ENCODE measurements at places on chromosomes 2 and 18. TPM values are rescaled to one million over a fixed set of nuclear protein-coding genes. Genes with fewer than 3 reads are reported as not detected.

DNA sequence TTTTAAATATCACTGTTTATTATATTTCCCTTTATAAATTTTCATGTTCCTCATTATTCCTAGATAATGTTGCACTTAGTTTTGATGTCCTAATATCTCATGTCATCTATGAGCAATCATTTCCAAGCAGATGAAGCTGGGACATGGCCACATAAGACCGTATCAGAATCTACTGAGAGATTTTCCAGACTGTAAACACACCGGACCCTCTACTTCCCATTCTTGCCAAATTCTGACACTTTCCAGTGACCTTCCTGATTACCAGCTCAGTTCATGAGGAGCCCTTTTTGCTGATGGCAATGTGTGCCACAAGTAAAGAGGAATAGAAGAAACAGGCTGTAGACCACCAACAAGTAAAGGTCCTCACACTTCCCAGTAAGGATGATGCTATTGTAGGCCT, 20.3 kb upstream of the PDE1A start:
- DNase-seq: no peak

GRCh38 chr2:54836477-54836876, 113.0 kb downstream of the EML6 start:
- DNase-seq: no peak

- DNase-seq: no peak
These were observed 30.9 kb downstream of the GAREM1 start for GRCh38 chr18:32439802-32440201.

- DNase-seq: no peak
These were observed 7.0 kb downstream of the ASTL start for GRCh38 chr2:96131152-96131812.

GRCh38 chr2:120066800-120067547, 54.1 kb downstream of the EPB41L5 start:
- no peak for DNase-seq

GRCh38 chr2:231923010-231923344, 3.2 kb downstream of the NPPC start:
- DNase-seq: no peak

DNA sequence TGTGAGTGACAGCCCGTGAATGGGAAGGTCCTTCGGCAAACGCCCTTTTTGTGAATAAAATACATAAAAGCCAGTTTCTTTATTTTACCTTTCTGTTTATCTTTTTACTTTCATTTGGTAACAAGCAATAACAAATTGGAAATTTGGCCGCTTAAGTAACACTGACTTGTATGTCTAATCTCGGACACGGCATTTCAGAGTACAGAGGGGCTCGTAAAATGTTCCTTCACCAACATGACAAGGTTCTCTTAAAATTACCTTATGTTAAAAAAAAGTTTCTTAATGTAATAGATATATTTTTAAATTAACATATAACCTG, 558 bp upstream of the NEMP2 start:
- DNase-seq: no peak

DNA sequence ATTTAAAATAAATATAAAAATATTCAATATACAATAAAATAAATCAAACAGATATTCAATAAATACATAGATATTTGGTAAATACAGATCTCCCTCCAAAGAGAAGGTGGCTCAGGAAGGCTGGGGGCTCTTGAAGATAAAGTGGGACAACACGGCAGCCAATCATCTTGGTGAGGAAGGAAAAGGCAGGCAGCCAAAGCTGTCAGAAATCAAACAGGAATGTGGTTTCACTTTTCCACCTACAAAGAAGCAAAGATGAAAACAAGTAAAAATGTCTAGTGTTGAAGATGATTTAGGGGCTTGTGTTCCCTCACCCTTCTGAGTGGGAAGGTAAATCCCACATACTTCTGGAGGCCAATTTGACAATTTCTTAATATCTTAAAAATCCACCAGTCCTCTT, 85.7 kb downstream of the B3GNT2 start:
- no peak for DNase-seq

- no peak for DNase-seq
These were observed 137.6 kb upstream of the ID2 start for GRCh38 chr2:8544171-8544785.

DNA sequence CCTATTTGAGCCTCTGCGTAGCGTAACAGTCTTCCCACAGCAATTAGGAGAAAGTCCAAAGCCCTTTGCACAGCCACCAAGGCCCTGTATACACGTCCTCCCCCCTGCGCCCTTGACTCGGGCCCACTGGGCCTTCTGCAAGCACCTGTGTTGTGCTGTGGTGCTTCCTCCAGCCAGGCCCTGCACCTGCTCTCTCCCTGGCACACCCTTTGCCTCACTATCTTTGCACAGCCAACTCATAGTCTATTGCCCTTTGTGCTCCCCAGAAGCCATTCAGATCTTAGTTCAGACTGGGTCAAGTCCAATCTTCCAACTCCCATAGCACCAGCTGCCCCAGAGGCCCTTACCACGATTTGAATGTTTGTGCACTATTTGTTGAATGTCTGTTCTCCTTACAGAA, 271.6 kb upstream of the MGAT5 start:
- no peak for DNase-seq

- DNase-seq: peak; percentile 71
These were observed 208.0 kb downstream of the TFCP2L1 start for GRCh38 chr2:121076885-121077549.

DNA sequence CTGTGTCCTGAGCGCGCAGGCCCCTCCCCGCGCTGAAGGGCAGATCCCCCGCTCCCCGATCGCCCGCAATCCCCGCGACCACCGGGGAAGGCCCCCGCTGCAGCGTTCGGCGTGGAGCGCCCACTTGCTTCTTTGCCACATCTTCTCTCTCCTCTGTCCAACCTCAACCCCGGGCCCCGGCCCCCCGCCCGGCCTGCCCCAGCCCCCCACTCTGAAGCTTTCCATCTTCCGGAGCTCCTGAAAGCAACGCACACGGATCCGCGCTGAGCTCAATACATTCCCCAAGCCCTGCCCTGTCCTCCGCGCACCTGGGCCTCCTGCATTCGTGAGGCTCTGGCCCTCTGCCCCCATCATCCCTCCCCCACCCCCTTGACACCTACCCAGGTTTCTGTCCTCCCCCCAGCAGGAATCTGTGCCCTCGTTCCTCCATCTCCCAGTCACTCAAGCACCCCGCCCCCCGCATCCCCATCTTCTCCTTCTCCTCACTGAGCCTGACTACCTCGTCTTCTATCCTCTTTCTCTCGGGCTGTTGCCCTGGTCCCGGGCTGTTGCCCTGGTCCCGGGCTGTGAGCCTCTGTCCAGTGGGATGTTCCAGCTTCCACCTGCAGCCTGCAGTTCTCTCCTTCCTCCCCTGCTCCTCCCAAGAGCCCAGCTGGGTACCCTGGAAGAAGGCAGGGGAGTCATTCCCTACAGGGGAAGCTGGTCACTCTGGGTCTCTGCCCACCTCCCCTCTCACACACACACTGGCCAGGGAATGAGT, 7.8 kb downstream of the SPEG start:
- DNase-seq: no peak

- DNase-seq: no peak
These were observed 713.5 kb downstream of the LRP1B start for GRCh38 chr2:141417246-141417797.

- DNase-seq: no peak
These were observed 117.6 kb upstream of the HAAO start for GRCh38 chr2:42909966-42910365.

DNA sequence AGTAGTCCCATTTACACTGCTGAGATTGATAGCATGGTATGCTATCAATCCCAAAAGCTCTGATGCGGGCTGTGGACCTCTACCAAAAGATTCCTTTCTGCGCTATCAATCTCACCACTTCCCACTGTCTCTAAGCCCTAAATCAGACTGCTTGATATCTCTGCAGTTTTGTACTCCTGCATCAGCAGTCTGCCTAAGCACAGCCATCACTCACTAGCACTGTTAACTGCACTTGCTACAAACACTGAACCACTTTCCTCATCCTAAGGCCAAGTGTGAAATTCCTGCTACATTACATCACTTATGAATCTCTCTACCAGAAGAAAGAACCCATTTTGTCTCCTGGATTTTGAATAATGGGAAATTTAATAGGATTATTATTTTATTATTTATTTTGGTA, 237.0 kb downstream of the HNMT start:
- DNase-seq: peak; percentile 14

- peak; percentile 54 for DNase-seq
These were observed 18.0 kb upstream of the FAP start for GRCh38 chr2:162261032-162261945.

- no peak for DNase-seq
These were observed 293.5 kb downstream of the ASXL3 start for GRCh38 chr18:33871363-33872025.

DNA sequence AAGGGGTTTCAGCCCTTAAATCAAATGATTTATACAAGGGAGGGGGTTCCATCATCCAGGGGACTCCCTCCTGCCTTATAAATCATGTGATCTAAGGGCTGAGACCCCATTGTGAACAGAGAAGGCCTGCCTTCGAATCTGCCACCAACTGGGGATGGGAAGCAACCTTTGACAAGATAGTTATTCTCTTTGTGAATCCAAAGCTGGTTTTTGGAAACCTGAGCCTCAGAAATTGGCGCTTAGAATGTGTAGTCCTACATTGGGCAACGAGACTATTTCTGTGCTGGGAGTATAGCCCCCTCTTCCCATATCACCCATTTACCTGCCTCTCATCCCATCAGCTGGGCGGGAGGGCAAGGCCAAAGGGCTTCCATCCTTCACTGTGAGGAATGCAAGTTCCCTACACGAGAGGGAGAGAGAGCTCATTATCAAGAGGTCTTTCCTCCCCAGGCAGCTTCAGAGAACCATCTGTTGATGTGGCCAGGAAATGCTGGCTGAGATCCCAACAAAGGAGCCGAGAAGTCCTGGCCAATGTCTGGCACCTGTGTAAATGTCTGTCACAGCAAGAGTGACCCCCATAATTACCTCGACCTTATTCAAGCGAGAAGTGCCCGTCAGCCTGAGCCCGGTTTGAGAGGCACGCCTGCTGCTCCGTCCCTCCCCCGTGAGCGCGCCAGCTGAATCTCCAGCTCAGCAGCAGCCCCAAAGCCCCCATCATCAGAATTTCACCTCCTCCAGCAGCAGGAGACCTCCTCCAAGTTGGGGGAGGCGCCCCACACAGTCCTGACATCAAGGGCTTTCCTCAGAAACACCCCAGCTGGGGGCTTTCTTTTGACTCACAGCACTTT, 48.4 kb upstream of the APCDD1 start:
- DNase-seq: no peak

- DNase-seq: no peak
These were observed 18.3 kb downstream of the SMAD7 start for GRCh38 chr18:48932462-48932818.

GRCh38 chr18:56197241-56197859, 441.0 kb downstream of the TXNL1 start:
- no peak for DNase-seq

DNA sequence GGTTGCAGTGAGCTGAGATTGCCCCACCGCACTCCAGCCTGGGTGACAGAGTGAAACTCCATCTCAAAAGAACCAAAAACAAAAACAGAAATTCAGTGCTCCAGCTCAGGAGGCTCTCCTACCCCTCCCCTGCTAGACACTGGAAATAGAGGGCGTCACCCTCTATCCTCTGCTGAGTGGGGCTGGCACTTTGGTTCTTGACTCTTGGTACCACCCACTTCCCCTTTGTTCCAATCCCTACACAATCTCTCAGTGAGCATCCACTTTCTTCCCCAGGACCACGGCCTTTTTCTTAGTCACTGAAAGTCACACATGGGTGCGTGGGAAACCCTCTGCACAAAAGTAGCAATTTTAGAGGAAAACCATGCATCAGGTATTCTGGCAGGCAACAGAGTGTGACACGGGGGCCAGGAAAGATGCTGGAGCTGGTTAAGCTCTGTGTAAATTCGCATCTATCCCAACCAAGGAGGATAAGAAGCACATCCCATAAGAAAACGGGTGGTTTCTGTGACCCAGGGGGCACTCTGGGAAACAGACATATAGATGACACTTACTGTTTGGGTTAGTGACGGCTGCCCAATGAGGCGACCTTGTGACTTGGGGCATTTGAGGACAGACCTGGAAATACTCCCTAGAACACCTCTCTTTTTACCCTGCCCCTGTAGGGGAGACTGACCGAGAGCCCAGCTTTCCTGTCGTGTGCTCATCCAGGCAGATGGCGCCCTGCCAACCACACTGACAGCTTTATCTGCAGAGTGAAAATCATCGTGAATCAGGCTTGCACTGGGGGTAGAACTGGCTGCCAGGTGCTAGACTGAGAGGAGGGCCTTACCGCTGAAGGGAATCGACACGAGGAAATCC, 7.7 kb downstream of the HJURP start:
- no peak for DNase-seq

DNA sequence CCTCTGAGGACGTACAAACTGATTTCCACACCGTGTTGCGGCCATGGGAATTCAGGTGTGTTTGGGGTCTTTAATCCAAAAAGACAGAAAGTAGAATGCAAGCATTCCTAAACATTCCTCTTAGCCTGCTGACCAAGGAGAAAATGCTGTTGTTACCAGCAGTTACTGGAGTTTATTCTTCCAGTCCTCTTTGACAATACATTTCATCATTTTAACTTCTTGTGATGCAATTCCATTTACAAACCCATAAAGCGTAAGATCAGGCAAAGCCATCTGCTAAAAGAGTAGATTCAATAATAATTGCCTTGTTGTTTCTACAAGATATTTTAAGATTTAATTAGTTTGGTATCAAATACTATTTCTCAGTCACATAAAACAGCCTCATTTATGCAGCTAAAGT, 32.7 kb downstream of the SPIRE1 start:
- DNase-seq: no peak

DNA sequence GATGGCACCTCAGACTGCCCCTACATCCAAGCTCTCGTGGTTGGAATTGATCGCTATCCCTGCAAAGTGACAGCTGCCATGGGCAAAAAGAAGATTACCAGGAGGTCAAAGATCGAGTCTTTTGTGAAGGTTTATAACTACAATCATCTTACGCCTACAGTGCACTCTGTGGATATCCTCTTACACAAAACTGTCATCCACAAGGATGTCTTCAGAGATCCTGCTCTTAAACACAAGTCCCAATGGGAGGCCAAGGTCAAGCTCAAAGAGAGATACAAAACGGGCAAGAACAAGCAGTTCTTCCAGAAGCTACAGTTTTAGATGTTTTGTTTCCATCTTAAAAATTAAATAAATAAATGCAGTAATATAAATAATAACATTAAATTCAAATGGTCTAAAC, 45.4 kb downstream of the INO80D start:
- DNase-seq: no peak

GRCh38 chr2:96427917-96428316, 77.2 kb downstream of the NEURL3 start:
- peak; percentile 97 for DNase-seq

The ADNP2 gene
- total RNA-seq: 17.9 TPM

The RESP18 gene
- total RNA-seq: not detected

The TUBA4B gene
- total RNA-seq: not detected

The SMC6 gene
- 38.6 TPM for total RNA-seq

The CTNNA2 gene
- total RNA-seq: 0.31 TPM

The SLC19A3 gene
- 0.10 TPM for total RNA-seq

The TCF23 gene
- not detected for total RNA-seq

The GPBAR1 gene
- total RNA-seq: not detected

The PIEZO2 gene
- 1.8 TPM for total RNA-seq

The ANXA4 gene
- 89.9 TPM for total RNA-seq

The SCTR gene
- not detected for total RNA-seq

The IL36RN gene
- total RNA-seq: not detected

The SCN7A gene
- total RNA-seq: not detected

The DQX1 gene
- total RNA-seq: not detected

The HOXD1 gene
- 0.34 TPM for total RNA-seq

The FOSL2 gene
- 39.7 TPM for total RNA-seq

The CNRIP1 gene
- 11.4 TPM for total RNA-seq

The MTLN gene
- total RNA-seq: 123 TPM

The DNAJC5G gene
- total RNA-seq: not detected
